ENCODE measurements at places on chromosomes 3 and 15.

- no peak for DNase-seq
Observed at GRCh38 chr3:36364260-36364659, 16.0 kb upstream of the STAC start.

- no peak for DNase-seq
Observed at GRCh38 chr15:34339946-34340345, 2.4 kb upstream of the SLC12A6 start.

GRCh38 chr3:181726351-181727330, 14.9 kb downstream of the SOX2 start:
- DNase-seq: no peak

- DNase-seq: no peak
Observed at GRCh38 chr15:63517202-63517601, 12.8 kb downstream of the USP3 start.

DNA sequence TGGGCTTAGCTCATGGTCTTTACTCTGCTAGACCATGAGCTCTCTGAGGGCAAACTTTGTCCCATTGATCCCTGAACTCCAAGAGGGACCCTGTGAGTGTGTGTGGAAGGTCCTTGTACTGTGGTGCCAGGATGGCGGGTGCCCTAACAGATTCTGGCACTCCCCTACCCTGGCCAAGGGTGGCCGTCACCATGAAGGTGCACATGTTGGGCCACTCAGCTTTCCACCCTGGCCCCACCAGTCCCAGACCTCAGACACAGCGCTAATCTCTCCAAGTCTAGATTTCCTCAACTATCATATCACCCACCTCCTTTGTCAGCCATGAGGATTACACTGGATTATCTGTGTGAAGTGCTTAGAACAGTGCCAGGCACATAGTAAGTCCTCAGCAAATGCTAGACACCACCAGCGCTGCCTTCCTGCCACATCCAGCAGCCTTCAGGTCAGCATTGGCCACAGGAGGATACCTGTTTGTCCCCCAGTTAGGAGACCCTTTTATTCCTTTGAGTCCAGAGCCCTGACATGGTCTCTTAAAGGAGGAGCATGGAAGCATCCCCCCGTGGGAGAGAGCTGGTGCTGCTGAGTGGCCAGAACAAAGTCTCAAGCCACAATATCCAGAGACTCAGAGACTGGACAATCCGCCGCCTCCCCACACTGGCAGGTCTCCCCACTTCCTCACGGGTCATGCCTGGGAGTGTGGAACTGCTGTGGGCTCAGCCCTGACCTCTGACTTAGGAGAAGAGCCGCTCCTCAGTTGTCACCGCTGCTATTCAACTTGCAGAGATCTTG, 44.5 kb upstream of the SLCO2A1 start:
- DNase-seq: no peak

DNA sequence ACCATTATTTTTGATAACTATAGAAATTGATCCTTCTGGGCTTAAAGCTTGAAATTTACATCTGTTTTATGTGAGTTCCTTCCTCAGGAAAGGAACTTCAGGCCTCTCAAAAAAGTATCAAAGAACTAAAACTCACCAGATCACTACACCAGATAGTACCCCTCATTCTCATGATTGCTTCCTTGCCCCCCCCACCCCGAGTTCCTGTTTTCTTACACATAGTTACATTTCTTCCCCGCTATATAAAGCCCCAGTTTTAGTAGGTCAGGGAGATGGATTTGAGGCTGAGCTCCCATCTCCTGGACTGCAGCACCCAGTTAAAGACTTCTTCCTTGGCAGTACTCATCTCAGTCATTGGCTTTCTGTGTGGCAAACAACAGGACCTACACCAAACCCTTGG, 80.3 kb upstream of the HRH1 start:
- peak; percentile 44 for DNase-seq

- DNase-seq: peak; percentile 82
Observed at GRCh38 chr15:101501703-101502373, 12.3 kb upstream of the PCSK6 start.

DNA sequence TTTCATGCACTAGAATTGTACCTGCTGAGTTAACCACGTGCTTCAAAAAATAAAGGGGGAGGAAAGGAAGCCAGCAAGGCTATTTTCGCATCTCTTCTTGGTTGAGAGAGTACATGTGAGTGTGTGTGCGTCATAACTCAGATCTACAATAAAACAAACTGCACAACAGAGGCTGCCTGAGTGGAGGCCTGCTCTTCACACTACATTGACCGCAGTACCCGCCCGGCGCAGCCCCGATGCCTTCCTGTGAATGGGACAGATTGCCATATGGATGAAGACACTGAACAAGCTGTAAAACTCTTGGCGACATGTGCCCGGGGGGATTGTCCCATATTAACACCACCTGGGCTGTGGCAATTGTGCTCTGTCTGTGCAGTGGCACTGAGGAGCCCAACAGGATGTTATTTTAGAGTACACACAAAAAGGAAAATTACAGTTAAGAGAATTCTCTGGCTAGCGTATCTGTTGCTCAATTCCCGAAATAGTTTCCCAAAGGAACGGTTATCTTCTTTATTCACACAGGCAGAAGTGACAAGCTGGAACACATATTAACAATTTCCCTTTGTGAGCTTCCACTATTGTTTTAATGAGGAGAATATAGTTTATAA, 551.5 kb downstream of the FOXP1 start:
- no peak for DNase-seq

DNA sequence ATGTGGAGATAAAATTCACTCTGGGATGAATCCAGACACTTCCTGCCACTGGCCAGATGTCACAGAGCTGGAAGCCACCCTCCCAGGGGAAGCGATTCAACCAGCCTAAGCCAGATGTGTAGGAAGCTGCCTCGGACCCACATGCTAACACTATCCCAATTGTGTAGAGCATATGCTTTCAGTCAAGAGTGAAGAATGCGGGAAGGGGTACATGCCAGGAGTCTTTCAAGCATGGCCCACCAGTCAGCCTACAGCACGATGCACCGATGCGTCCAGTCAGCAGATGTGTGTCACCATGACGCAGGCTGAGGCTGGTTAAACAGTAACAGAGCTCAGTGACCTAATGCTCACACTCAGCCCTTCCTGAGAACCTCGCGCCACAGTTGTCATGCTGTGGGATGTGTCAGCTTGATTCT, 38.8 kb upstream of the BNC1 start:
- no peak for DNase-seq

DNA sequence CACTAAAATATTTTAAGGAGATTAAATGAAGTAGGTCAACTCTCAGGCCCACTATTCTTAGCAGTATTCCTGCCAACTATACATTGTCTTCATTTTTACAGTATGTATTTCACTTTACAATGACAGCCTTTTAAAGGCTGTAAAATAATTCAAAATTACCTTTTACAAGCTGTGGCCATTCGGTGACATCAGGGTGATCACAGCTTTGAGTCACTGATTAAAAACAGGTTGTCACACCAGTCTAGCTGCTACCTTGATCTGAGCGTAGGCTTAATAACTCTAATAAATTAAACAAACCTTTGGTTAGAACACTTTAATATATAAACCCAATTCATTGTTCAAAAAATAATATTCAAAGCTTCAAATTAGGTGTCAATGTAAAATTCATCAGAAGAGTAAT, 29.9 kb downstream of the UBE3A start:
- DNase-seq: no peak

GRCh38 chr3:42601896-42602581, 1.6 kb downstream of the NKTR start:
- DNase-seq: peak; percentile 55

DNA sequence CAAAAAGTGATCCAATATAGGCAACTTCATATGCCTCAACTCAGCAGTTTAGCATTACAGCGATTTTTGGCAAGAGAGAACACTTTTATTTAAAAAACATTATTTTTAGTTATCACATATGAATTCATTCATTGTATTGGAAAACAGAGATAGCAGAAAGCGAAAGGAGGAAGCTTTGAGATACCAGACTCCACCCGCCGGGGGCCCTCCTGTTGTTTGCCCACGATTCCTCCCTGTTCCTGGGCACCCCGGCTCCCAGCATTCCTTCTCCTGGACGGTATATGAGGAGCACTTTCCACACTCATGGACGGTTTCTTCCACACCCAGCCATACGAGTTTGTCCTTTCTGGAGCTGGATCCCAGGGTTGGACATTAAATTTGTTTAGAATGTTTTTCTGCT, 18.2 kb downstream of the APBA2 start:
- DNase-seq: peak; percentile 58

GRCh38 chr3:46209746-46210470, 1.8 kb upstream of the CCR1 start:
- no peak for DNase-seq

DNA sequence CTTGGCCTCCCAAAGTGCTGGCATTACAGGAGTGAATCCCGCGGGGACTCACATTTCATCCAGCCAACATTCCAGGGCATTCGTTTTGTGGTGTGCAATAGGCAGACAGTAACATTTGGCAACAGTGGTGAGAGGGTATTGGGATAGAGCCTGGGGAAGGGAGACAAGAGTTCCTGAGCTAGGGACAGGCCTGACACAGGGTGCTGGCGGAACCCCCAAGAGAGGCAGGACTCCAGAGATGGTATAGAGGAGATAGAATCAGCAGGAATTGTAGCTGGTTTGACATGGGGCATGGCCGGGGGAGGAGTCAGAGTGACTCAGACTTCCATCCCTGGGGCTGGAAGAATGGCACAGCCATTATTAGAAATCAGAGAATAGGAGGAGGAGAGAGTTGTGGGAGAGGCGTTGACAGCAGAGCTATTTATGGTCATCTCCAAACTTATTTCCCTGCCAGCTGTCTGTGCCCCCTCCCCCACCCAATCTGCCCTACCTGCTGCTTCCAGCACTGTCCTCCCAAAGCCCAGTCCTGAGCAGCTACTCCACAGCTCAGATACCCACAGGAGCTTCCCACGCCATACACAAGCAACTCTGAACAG, 4.4 kb upstream of the IDH2 start:
- DNase-seq: no peak

DNA sequence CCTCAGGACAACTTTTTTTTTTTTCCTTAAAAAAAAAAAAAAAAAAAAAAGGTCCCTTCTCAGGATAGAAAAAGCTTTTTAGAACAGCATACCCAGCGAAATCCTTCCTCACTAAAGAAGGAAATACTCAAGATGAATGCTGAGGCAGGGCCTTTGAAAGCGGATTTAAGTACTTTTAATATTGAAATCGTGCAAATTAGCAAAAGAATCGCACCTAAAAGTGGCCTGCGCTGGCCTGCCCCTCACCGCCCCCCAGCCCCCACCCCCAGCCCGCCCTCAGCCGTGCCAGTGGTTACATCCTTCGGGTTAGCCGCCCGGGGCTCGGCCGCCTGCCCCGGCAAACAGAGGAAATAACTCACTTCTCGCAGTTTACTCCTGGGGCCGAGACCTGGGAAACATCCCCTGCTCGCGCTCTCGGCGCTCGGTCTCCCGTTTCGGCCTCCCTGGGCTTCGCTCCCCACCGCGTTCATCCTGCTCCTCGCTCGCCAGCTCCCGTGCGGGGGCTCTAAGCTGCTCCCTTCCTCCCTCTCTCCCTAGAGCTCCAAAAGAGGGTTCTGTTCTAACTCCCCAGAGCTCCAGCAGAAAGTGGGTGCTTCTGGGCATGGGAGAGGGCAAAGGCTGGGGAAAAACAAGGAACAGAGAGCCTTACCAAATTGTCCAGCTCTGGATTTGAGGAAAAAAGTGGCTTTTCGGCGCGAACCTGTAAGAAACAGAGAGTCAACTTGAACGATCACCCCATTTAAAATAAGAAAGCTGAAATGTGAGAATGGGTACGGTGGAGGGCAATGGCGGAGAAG, 5.2 kb downstream of the MEIS2 start:
- DNase-seq: no peak

- no peak for DNase-seq
Observed at GRCh38 chr3:54874816-54875556, 52.9 kb downstream of the LRTM1 start.

DNA sequence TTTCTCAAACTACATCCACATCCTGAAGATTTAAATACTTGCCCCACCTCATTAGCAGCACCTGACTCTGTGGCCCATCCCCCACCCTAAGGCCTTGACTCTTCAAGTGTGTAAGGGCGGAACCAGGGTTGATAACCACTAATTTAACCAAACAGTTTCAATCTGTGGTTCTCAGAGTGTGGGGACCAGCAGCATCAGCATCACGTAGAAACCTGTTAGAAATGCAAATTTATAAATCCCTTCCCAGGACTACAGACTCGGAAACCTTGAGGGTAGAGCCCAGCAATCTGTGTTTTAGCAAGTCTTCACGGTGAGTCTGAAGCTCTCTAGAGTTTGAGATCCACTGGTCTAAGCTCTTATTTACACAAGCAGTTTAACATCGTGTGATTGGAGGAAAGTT, 12.4 kb downstream of the GNB4 start:
- DNase-seq: peak; percentile 51

DNA sequence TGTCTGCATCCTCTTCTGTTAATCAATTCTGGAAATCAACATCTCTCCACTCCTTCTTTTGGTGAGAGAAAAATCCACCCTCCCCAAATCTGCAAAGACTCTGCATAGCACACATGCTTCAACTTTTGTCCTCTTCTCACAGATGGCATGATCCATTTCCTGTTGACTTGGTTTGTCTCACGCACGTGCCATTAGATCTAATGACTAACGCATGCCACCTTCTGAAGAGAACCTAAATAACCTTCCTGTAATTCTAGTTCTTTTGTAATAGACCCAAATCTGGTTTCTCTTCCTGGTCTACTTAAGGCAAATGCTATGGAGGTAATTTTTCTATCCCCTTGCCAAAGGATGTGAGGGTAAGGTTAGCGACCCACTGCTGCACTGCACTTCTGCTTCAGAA, 51.0 kb upstream of the ATOSA start:
- DNase-seq: peak; percentile 41

- DNase-seq: no peak
Observed at GRCh38 chr3:45612918-45613602, 18.5 kb downstream of the LIMD1 start.

DNA sequence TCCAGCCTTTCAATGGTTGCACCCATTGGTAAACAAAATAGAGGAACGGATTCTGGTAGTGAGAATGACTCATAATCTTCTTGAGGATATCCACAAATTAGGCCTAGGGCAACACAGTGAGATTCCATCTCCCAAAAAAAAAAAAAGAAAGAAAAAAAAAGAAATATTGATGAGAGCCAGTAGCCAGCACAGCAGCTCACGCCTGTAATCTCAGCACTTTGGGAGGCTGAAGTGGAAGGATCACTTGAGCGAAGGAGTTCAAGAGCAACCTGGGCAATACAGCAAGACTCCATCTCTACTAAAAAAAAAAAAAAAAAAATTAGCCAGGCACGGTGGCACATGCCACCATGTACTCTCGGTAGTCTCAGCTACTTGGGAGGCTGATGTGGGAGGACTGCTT, 51.9 kb downstream of the DENND4A start:
- DNase-seq: no peak

- DNase-seq: peak; percentile 96
Observed at GRCh38 chr3:195900436-195901355, 7.7 kb downstream of the TNK2 start.

DNA sequence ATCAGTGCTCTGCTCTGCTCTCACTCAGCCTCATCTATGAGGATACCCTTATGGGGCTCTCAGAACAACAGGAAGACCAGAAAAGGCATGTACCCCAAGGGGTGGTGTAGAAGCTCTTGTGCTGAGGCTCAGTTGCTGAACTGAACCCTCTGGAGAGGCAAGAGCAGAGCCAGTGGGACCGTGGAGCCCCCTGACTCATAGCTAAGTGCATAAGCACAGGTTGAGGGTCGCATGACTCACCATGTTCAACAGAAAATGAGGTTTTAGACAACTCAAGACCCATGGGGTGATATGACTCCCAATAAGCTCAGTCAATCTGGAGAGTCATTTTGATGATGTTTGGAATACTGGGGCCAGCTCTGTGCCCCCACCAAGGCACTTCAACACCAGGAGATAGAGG, 37.3 kb downstream of the CRYGS start:
- DNase-seq: no peak

Data from hematopoietic multipotent progenitor cell treated with erythropoietin and hydrocortisone succinate and interleukin-3 and kit ligand, for 4 days (in vitro differentiated cells).